ENCODE measurements at places on chromosomes 3 and 15. TPM values are rescaled to one million over a fixed set of nuclear protein-coding genes. Genes with fewer than 3 reads are reported as not detected.

GRCh38 chr3:194812176-194812575, 126.5 kb downstream of the FAM43A start:
- DNase-seq: no peak

DNA sequence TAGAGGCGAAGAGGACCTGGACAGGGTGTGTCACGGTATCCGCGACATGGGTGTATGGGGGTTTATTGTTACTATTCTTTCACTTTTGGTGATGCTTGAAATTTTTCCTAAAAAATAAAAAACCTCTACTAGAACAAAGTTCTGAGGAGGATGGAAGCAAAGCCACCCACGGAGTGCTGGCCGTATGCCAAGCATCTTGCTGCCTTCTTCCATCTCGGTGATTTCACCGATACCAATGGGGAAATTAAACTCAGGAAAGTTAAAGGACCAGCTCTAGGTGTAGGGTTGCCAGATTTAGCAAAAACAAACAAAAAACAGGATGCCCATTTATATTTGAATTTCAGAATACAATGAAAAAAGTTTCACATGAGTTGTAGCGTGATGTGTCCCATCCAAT, 33.9 kb downstream of the SMAD6 start:
- no peak for DNase-seq

DNA sequence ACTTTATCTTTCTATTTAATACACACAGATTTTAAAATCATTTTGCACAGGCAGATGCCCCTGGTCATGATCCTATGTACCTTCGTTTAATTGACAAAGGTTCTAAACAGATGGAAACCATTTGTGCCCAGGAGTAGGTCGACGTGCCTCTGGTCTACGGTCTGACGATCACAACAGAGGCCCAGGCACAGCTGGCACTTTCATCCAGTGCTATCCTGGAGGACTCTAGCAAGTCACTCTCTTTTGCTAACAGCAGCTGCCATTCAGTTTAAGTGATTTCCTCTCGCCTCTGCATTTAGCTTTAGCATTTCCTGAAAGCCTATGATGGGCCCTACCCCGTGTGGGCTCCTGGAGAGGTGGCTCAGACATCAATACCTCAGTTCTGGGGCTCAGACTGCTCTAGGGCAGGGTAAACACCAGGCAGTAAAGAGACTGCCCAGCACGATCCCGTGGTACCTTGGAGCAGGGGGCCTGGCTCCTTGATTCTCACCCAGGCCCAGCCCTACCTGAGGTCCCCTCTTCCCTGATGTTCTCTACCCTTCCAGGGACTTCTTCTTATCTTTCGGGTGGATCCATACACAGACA, 83.2 kb upstream of the SNRPA1 start:
- DNase-seq: no peak

- DNase-seq: no peak
These were observed 32.8 kb downstream of the KAT2B start for GRCh38 chr3:20073068-20073467.

DNA sequence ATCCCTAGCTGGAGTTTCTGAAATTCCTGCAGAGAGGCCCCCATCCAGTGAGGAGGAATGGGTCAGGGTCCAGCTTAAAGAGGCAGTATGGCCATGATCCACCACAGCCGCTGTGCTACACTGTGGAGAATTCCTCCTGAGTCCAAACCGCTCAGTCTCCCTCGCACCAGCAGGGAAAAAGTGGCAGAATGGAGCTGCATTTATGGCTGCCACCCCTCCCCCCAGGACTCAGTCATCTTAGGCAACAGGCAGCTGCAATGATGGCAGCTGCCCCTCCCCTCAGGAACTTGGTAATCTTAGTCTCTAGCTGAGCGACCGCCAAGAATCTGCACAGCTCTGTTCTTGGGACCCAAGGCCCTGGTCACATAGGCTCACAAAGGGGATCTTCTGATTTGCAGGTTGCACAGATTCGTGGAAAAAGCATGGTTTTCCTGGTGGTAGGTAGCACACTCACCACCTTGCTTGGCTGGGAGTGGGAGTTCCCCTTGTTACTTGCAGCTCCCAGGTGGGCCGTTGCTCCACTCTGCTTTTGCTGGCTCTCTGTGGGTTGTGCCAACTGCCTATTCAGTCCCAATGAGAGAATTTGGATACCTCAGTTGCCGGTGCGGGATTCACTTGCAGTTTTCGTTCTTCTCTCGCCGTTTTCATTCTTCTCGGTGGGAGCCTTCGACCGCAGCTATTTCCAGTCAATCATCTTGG, 204.1 kb downstream of the STXBP5L start:
- DNase-seq: no peak

DNA sequence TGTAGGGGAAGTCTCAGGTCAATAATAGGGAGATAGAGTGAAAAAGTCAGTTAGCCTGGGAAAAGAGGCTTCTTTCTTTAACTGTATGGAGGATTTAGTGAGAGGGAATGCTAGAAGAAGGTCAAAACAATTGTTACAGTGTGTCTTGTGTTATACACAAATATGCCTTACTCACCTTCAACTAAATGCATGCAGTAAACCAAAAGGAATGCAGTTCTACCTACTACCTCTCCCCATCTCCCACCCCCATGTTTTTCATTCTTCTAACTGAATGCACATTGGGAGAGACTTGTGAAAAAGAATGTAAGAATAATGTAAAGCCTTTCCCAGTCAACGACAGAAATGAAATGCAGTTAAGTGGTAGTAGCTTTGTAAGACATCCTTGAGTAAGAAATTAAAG, 33.8 kb downstream of the CCDC66 start:
- no peak for DNase-seq

DNA sequence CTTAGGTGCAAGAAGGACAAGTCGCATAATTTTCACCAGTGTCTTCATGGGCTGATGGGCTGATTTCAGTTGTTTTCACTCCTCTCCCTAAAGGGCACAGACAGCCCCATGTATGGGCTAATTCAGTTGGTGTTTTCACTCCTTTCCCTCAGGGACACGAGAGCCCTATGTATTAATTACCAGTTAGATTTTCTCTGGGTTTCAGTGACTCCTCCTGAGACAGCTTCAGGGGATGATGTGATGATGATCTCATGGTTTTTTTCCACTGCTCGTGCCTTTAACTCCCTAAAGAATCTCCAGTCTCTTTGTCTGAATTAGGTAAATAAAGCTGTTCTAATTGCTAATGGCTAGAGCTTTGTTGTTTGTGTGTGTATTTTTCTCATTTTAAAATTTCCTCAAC, 9.9 kb downstream of the RAMAC start:
- DNase-seq: no peak

DNA sequence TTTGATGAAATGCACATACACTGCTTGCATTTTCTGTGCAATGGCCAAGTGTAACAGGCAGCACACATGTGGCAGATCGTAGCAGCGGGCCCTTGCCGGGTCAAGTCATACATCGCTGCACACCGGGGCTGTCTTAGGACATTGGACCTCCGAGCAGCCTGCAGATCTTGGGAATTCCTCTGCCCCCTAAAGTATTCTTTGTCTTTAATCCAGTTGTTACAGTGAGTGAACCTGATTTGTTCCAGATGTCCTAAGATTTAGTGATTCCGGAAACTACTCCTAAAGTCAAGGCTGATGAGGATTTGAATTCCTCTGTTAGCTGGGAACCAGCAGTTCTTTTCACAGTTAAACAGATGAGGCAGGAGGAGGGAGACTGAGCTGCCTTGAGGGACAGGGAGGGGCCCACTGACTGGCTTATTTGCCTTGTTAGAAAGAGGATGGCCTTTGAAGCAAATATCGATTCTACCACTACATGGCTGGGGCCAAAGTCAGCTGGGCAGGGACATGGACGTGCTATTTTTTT, 190.7 kb upstream of the CTDSPL start:
- no peak for DNase-seq

DNA sequence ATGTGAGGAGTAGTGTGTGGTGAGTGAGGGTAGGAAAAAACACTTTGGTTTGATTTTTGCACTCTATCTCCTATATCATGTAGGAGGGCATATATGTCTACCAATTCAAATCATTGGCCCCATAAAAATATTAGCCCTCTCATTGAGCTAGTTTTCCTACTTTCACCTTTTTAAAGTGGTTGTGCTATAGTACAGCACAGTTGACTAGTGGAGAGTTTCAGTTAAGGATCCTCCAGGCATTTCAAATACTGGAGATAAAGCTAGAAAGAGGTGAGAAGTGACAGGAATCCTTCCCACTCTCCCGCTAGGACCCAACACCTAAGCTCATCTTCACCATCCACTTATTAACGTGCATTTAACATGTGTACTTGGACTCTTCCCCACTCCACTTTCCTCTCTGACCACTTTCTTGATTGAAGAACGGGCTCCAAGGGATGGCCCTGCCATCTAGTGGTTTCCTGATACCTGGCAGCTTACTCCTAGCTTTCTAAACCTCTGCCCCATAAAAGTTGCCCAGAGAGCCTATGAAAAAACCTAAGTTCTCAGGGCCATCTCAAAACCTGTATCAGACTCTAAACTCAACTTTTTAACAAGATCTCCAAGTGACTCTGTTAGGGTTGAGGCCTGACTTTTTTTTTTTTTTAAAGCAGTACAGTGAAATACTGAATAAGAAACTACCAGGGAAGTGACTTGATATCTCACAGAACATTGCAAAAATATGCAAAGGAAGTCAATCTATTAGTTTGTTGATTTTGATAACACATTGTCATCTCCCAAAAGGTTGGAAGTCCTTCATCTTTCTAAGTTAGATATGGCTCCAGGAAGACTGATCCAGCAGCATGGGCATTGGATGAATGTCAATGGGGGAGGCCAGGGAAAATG, 17.9 kb downstream of the IL12A start:
- DNase-seq: peak; percentile 36

- no peak for DNase-seq
These were observed 95.7 kb downstream of the OXSM start for GRCh38 chr3:25885544-25885943.

EOGT gene
- 122 TPM for total RNA-seq

GP9 gene
- not detected for total RNA-seq

IGDCC3 gene
- total RNA-seq: not detected
